ENCODE measurements at places on chromosomes 1 and 21. TPM values are rescaled to one million over a fixed set of nuclear protein-coding genes. Genes with fewer than 3 reads are reported as not detected.

Gene TNFRSF8
- not detected for total RNA-seq

Gene TPTE
- total RNA-seq: not detected

Gene PFKL
- total RNA-seq: 158 TPM

Gene FCRLA
- total RNA-seq: 0.25 TPM

Gene GPA33
- total RNA-seq: not detected

Gene NBPF26
- 11.5 TPM for total RNA-seq

Gene TLCD4
- 0.99 TPM for total RNA-seq

Gene B3GALT5
- under 0.01 TPM for total RNA-seq

Gene FGR
- not detected for total RNA-seq

Gene LCE2A
- not detected for total RNA-seq

Gene PRR9
- total RNA-seq: not detected

Gene KCND3
- 0.26 TPM for total RNA-seq

Gene POGK
- total RNA-seq: 17.0 TPM

Gene FNDC5
- total RNA-seq: 1.2 TPM

Gene RBM34
- 55.1 TPM for total RNA-seq

Gene DNASE2B
- total RNA-seq: not detected

Gene ERICH3
- not detected for total RNA-seq

Gene ADGRB2
- 4.0 TPM for total RNA-seq

Gene PROX1
- total RNA-seq: 0.12 TPM

Gene FAM163A
- not detected for total RNA-seq

Gene PGLYRP3
- not detected for total RNA-seq

Gene LAD1
- total RNA-seq: not detected

Gene PFDN2
- total RNA-seq: 64.9 TPM

Gene AGBL4
- total RNA-seq: not detected

Gene UBAP2L
- total RNA-seq: 66.3 TPM

Gene SLC1A7
- total RNA-seq: 0.13 TPM

Gene CLCC1
- total RNA-seq: 38.1 TPM

Gene S100A5
- 0.26 TPM for total RNA-seq

Gene C1orf141
- not detected for total RNA-seq

Gene NCAM2
- 5.5 TPM for total RNA-seq

Gene FAM76A
- 25.6 TPM for total RNA-seq

Gene NMNAT2
- 0.66 TPM for total RNA-seq

Gene ATP1A2
- total RNA-seq: under 0.01 TPM

Gene SAMSN1
- total RNA-seq: 0.06 TPM

Gene UMODL1
- total RNA-seq: not detected

Gene KRTAP19-5
- not detected for total RNA-seq

Gene KRTAP12-4
- total RNA-seq: not detected
